Heart right ventricle (tissue), 16 donors: ENCODE measurements at places on chromosomes 16 and 17. TPM values are rescaled to one million over a fixed set of nuclear protein-coding genes. Genes with fewer than 3 reads are reported as not detected.
A peak's percentile ranks its signal among the peaks of the same experiment; 100 is the strongest.

The PPP1R1B gene
- 1.1 TPM for total RNA-seq

The C1QTNF8 gene
- total RNA-seq = not detected

The CCL1 gene
- not detected for total RNA-seq

DNA sequence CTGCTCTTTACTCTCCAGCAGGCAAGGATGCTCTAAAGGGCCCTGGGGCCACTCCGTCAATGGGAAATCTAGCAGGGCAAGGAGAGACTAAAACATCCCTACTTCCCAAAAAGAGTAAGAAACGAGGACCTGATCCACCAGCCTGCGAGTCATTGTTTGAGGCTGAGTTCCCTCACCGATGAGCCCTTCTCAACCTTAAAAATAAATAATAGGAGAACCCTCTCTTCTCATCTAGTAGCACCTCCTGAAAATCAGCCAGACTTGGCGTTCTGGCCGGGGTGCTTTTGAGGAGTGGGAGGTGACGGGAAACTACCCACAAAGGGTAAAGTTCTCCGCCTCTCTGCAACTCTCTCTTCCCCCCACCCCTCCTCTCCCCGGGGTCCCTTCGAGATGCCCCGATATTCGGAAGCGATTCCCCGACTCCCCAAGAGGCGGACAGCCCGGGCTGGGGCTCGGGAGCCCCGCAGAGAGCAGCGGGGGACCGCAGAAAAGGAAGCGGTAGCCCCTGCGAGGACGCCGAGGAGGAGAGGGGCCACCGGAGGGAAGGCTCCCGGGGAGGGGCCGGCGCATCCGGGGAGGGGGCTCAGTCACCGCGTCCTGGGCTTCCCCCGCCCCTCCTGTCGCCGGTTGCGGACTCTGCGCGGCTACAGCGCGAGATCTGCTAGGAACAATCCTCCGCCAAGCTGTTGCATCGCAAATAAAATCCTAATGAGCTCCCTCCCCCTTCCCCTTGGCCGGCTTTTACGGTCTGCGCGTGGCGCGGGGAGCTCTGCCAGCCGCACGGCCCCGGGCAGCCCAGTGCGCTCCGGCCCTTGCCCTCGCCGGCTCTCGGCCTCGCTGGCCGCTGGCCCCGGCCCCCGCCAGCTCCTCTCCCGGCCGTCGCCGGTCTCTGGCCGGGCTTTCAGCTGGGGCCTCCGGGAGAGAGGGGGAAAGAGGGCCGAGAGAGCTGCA is 1.3 kb downstream of the HOXB9 start:
- peak overlapping the region; percentile 33 for H3K4me3 ChIP-seq
- H3K27me3 ChIP-seq = peaks cover 100% of the 10 kb centered on the region
- peaks cover 23% of the 10 kb centered on the region for H3K4me1 ChIP-seq
- H3K36me3 ChIP-seq = no peaks in the 10 kb centered on the region

- no peak overlapping the region for H3K27ac ChIP-seq
- peaks cover 25% of the 10 kb centered on the region for H3K4me1 ChIP-seq
- no peaks in the 10 kb centered on the region for H3K36me3 ChIP-seq
Measured at GRCh38 chr16:56679818-56680217, 2.5 kb upstream of the MT1X start.

GRCh38 chr17:51700011-51700760 is 439.8 kb downstream of the UTP18 start:
- no peaks in the 10 kb centered on the region for H3K27me3 ChIP-seq
- no peak for DNase-seq
- H3K36me3 ChIP-seq = no peaks in the 10 kb centered on the region

DNA sequence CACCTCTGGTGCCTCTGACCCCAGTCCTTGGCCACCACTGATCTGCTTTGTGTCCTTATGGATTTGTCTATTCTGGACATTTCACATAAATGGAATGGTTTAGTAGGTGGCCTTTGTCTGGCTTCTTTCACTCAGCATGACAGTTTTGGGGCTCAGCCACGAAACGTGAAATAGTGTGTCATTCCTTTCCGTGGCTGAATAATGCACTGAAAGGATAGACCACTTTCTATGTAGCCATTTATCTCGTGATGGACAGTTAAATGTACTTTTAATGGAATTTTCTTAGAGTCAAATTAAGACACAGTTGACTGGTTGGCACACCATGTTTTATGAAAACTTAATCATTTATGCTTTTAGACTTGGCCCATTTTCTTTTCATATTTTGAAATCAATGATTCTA is 57.4 kb downstream of the LITAF start:
- no peak overlapping the region for H3K4me3 ChIP-seq
- no peak overlapping the region for H3K27ac ChIP-seq
- no peaks in the 10 kb centered on the region for H3K36me3 ChIP-seq
- H3K27me3 ChIP-seq = peaks cover 26% of the 10 kb centered on the region
- no peaks in the 10 kb centered on the region for H3K4me1 ChIP-seq

DNA sequence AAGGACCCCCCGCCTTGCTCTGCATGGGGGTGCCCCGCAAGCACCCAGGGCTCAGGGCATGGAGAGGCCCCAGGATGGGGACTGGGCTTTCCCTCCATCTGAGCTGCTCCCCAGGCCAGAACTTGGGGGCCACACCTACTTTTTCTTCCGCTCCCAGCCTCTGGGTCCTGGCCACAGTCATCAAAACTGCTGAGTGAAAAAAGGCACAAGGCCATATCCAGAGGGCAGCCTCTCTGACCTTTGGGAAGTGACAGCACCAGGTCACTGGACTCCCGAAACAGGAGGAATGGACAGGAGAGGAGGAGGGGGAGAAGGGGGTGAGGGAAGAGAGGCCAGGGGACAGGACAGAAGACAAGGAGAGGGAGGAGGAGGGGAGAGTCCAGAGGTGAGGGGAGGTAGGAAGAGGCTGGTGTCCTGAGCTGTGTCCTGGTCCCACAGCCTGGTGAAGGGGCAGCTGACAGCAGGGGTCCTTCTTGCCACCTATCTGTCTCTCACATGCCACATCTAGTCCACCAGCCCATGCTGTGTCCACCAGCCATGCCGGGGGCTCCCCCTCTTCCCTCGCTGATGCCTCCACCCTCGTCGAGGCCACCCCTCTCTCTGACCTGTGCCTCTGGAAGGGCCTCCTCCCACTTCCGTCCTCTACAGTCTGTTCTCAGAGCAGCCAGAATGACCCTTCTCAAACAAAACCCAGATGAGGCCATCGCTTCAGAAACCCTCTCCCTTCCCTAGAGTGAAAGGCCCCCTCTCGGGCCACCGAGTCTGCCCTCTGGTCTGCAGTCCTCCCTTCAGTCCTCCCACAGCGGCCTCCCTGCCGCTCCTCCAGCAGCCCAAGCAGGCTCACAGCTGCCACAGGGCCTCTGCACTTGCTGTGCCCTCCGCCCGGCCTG is 73.9 kb upstream of the TOB1 start:
- peaks cover 39% of the 10 kb centered on the region for H3K4me1 ChIP-seq
- H3K4me3 ChIP-seq = no peak overlapping the region
- H3K36me3 ChIP-seq = no peaks in the 10 kb centered on the region
- DNase-seq = no peak

- H3K36me3 ChIP-seq = no peaks in the 10 kb centered on the region
- H3K4me3 ChIP-seq = no peak overlapping the region
- no peaks in the 10 kb centered on the region for H3K27me3 ChIP-seq
- H3K4me1 ChIP-seq = peaks cover 21% of the 10 kb centered on the region
- no peak overlapping the region for H3K27ac ChIP-seq
Measured at GRCh38 chr16:84635702-84636101, 12.6 kb upstream of the KLHL36 start.

GRCh38 chr17:43431714-43432523 is 33.1 kb downstream of the ARL4D start:
- H3K27me3 ChIP-seq = peaks cover 13% of the 10 kb centered on the region
- no peaks in the 10 kb centered on the region for H3K36me3 ChIP-seq
- peaks cover 6% of the 10 kb centered on the region for H3K4me1 ChIP-seq
- H3K4me3 ChIP-seq = no peak overlapping the region

- no peak overlapping the region for H3K4me3 ChIP-seq
- H3K4me1 ChIP-seq = no peaks in the 10 kb centered on the region
- H3K27ac ChIP-seq = no peak overlapping the region
- no peaks in the 10 kb centered on the region for H3K36me3 ChIP-seq
Measured at GRCh38 chr16:89054261-89054661, 39.4 kb upstream of the ACSF3 start.

- DNase-seq = no peak
- peaks cover 6% of the 10 kb centered on the region for H3K27me3 ChIP-seq
- no peak overlapping the region for H3K4me3 ChIP-seq
- no peak overlapping the region for H3K27ac ChIP-seq
- H3K36me3 ChIP-seq = no peaks in the 10 kb centered on the region
Measured at GRCh38 chr17:56119936-56120335, 33.3 kb upstream of the ANKFN1 start.

- no peaks in the 10 kb centered on the region for H3K27me3 ChIP-seq
- no peak overlapping the region for H3K27ac ChIP-seq
- DNase-seq = no peak
- no peaks in the 10 kb centered on the region for H3K36me3 ChIP-seq
- no peaks in the 10 kb centered on the region for H3K4me1 ChIP-seq
Measured at GRCh38 chr16:19153876-19154275, 14.2 kb upstream of the SYT17 start.

- H3K4me1 ChIP-seq = no peaks in the 10 kb centered on the region
- no peak overlapping the region for H3K4me3 ChIP-seq
- H3K27me3 ChIP-seq = no peaks in the 10 kb centered on the region
- H3K36me3 ChIP-seq = no peaks in the 10 kb centered on the region
Measured at GRCh38 chr17:7167832-7168231, 11.3 kb downstream of the ASGR1 start.

- H3K4me1 ChIP-seq = no peaks in the 10 kb centered on the region
- no peaks in the 10 kb centered on the region for H3K27me3 ChIP-seq
- H3K4me3 ChIP-seq = no peak overlapping the region
- no peak overlapping the region for H3K27ac ChIP-seq
- no peak for DNase-seq
Measured at GRCh38 chr17:70365091-70365583, 195.8 kb downstream of the KCNJ2 start.

DNA sequence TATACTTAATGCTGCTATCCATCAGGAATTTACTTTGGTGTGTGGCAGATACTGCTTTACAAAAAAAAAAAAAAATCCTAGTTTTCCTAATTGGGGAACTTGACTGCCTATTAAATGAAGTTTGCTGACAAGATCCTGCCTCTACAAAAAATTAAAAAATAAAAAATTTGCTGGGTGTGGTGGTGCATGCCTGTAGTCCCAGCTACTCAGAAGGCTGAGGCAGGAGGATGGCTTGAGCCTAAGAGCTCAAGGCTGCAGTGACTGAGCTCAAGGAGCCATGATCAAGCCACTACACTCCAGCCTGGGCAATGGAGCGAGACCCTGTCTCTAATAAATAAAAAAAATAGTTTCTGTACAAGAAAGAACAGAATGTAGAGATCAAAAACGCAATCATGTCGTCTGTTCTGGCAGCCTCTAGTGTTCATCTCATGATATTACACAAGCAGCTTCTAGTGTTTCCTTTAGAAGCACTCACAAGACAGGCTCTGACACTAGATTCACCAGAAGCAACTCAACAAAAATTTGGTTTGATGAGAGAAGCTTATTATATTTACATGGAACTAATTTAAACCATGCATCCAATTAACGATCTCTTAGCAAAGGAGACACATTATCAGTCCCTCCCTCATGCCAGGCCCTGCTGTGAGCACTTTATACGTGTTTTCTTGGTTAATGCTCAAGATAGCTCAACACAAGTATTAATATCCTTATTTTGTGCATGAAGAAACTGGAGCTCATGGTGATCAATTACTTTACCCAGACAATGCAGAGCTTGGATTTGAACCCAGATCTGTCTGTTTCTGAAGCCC is 6.8 kb upstream of the KRTAP17-1 start:
- H3K36me3 ChIP-seq = no peaks in the 10 kb centered on the region
- H3K4me3 ChIP-seq = no peak overlapping the region
- no peaks in the 10 kb centered on the region for H3K27me3 ChIP-seq
